ENCODE measurements at places on chromosomes 11 and 22.

DNA sequence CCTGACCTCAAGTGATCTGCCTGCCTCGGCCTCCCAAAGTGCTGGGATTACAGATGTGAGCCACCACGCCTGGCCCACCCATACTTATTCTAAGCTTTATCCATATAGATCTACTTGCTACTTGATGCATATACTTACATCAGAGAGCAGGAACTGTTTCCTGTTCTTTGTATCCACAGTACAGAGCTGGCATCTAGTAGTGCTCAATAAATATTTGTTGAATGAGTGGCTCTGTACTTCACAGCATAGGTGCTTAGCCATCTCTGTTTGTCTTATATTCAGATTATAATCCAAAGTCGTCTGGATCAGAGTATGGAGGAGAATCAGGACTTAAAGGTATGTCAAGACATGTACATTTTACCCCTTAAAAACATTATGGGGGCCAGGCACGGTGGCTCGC is 38.6 kb upstream of the DLAT start:
- DNase-seq = no peak

GRCh38 chr22:25452116-25452700 is 112.3 kb upstream of the GRK3 start:
- no peak for DNase-seq

GRCh38 chr11:93251922-93252321 is 54.1 kb upstream of the SLC36A4 start:
- no peak for DNase-seq

- DNase-seq = peak; percentile 24
These were observed 146.7 kb downstream of the CTTN start for GRCh38 chr11:70544774-70545609.

DNA sequence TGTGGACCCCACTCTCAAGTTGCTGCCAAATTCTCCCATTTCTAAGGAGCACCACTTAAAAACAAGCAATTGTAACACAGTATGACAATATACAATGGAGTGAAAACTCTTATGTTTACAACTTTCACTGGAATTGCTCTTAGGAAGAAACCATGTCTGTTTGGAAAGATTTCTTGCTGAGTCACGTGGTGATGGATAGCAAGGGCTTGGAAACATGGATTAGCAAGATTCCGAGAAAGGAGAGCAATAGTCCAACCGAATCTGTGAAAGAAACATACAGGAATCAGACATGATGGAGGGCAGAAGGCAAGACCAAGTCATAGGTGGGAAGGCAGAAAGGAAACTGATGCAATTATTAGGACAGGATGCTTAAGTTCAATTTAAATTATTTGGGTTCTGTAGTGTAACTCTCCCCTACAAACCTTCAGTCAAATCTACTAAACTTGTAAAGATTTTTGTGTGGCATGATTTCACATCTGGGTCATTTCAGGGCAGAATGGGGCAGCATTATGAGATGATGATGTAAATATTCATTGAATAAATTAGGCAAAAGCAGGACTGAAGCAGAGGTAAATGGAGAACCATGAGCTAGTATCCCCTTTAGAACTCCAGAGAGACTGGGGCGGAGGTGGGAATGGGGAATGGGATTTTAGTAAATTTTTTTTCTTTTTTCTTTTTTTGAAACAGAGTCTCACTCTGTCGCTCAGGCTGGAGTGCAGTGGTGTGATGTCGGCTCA is 27.8 kb upstream of the THY1 start:
- DNase-seq = no peak

GRCh38 chr11:115439385-115439784 is 64.8 kb downstream of the CADM1 start:
- DNase-seq = no peak

GRCh38 chr11:126328444-126328843 is 24.6 kb downstream of the DCPS start:
- DNase-seq = no peak

GRCh38 chr22:25404928-25405816 is 159.3 kb upstream of the GRK3 start:
- peak; percentile 65 for DNase-seq

DNA sequence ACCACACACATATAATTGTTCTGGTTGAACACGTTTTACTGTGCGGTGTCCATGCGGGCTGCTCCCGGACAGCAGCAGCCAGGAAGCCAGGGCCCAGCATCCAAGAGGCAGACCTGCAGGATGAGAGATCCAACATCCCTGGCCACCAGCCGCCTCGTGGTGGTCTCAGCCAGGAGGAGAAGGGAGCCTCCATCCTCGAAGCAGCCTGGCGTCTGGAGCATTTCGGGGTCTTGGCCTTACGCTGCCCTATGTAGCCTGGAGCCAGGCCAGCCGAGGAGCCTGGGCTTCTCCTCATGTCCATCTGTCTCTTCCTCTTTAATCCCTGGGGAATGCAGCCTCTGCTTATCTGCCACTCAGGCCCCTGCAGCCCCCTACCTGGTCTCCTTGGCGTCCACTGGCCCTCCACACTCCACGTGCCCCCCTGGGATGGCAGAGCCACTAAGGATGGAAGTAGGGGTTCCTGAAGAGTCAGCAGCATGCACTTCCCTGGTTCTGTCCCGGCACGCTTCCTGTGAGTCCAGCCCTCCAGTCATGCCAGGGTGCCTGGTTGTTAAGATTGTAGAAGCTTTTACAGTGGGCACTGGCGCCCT is 253.2 kb downstream of the TBC1D22A start:
- no peak for DNase-seq
